Fibroblast of pulmonary artery (primary cell): ENCODE measurements at places on chromosomes 2 and 18.

- DNase-seq: no peak
Observed at GRCh38 chr18:34114996-34115395, 109.7 kb downstream of the NOL4 start.

DNA sequence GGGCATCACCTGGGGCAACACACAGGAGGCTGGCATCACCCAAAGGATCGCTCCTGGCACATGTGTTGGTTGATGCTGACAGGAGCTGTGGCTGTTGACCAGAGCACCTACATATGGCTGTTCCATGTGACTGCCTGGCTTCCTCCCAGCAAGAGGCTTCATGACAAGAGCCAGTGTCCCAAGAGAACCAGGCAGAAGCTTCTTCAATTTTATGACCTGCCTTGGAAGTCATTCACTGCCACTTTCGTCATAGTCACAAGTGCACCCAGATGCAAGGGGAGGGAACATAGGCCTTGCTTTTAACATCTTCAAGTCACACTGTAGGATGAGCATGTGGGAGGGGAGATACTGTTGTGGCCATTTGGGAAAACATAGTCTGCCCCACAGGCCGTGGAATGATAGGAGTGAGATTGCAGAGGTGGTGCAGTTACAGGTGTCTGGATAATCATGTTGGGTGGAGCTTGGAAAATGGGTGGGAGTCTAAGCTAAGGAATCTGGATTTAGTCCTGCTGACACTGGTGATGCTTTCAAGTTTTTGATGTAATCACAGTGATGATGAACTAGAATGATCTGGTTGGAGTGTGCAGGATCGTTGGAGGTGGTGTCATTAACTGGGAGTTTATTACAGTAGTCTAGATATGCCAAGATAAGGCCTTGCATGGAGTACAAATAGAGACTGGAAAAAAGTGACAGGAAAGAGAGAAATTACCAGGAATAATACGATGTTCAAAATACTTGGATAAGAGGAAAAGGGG, 107.0 kb downstream of the RAPGEF4 start:
- DNase-seq: no peak

DNA sequence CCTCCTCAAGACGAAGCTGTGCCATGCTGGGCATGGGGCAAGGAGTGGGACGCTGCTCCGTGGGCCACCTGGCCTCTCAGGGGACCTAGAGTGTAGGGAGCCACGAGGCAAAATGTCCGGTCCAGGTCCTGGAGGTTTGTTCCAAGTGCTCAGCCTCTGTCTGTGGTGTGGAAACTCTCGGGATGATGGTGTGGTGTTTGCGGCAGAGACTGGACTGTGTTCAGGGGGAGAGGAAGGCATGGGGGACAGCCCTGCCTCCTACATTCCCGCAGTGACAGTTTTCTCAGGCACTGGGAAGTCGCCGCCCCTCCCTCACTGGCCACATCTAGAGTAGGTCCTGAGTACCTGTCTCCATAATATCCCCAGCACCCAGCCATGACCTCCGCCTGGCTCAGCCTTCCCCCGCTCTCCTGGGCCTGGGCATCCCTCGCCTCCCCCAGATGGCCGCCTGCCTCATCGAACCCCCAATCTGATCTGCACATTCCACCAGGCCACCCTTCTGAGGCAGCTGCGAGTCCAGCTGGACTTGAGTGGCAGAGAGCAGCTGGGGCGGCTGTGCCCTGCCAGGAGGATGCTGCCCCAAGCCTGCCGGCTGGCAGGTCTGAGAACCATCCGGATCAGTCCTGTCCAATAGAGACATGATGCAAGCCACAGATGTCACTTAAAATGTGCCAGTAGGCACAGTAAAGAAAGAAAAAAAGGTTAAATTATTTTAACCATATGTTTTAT, 6.2 kb downstream of the KCNIP3 start:
- DNase-seq: no peak

GRCh38 chr2:141641462-141641861, 489.4 kb downstream of the LRP1B start:
- DNase-seq: peak; percentile 35

- no peak for DNase-seq
Observed at GRCh38 chr18:58385472-58385871, 243.4 kb downstream of the ALPK2 start.

GRCh38 chr18:78957140-78957539, 22.5 kb upstream of the SALL3 start:
- DNase-seq: no peak

DNA sequence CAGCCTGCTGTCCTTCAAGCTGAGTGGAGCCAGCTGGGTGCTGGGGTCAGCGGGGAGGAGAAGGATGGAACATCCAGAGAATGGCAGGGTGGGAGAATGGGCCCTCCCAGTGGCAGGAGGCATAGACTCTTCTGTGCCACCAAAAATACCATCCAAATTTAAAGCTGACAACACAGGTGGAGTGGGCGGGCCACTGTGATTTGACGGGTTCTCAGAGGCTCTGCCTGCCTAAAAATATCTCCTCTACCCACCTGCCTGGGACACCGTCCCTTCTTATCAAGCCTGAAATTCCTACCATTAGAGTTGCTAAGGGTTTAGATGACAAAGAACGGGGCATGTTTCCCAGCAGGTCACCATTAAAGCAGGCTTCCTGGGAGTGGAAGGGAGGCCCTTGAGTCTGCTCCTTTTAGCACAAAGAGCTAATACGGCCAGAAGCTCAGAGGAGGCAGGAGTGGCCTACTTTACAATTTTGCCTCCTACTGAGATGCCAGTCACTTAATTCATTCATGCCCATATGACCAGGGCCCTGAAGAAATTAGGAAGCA, 19.8 kb upstream of the MARCHF4 start:
- DNase-seq: no peak

DNA sequence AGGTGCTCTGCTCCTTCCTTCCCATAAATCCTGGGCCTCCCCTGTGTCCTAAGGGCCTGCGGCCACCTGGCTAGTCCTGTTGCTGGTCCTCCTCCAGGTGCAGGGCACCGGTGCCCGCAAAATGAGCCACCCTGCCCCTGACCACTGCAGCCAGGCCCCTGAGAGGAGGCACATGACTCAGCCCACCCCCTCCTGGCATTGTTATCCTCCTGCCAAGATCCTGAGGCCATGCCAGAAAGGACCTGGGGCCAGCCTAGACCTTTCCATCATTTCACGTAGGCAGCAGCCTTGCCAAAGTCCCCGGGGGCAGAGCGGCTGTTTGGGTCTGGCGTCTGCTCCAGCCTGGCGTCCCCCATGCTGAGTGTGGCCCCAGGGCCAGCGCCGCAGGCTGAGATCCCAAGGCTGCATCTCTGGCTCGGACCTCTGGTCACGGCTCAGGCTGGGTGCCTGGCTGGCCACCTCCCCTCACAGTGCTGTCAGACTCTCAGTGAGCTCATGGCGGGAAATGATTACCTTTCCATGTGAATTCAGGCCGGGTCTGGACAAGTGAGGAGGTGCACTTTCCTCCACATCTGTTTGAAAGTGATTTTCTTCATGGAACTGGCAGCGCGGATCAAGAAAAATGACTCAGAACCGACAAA, 81.0 kb downstream of the NDUFA10 start:
- no peak for DNase-seq

DNA sequence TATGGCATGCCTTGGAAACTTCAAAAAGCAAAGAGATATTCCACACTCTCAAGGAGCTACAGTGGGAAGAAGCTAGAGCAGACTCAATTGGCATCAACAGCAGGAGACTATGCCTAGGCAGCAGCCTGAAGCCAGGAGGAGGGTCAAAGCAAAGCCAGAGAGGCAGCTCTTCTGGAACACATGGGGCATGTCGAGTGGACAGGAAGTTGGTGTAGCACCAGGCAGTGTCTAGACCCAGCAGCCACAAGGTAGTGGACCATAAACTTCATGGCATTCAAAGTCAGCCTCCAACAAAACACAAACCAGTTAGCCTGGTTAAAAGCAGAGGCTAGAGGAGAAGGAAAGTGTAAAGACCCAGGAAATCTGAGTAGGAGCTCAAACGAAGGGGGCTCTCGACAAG, 311.2 kb upstream of the PKDCC start:
- DNase-seq: no peak

GRCh38 chr18:35371412-35372195, 5.5 kb downstream of the ZNF396 start:
- peak; percentile 13 for DNase-seq

DNA sequence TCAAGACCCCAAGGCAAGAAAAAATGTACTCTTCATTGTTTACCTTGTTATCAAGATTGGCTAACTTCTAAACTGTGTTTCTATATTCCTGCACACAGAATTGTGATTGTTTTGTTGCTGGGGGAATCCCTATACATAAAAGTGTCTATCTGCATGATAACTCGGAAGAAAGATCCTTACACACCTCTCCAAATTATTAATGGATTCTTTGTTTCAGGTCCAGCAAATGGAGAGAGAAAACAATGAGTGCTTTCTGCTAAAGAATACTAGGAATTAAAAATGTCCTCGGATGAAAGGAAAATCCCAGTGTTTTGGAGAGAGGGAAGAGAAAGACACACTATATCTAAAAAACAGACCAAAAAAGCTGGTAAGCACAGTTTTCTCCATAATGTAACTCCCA, 6.2 kb upstream of the DAPL1 start:
- DNase-seq: no peak

- peak; percentile 54 for DNase-seq
Observed at GRCh38 chr2:192146069-192147015, 48.4 kb downstream of the TMEFF2 start.

GRCh38 chr18:10124967-10125366, 211.2 kb downstream of the VAPA start:
- DNase-seq: no peak

DNA sequence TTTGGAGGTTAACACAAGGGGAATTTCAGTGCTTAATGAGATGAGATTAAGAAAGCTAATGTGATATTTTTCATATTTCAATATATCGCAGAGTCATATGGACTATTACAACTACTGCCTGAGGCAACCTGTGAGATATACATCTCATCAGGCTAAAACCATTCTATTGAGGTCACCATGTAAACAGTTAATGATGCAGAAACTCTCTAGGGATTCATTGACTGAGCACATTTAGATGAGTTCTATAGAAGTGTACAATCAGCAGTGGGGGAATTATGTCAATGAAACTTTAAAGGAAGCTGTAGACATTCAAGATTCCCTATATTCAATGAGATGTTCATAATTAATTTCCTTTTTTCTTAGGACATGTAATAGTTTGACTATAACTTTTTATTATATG, 687.4 kb upstream of the SYT4 start:
- no peak for DNase-seq

GRCh38 chr2:37527361-37527760, 144.1 kb downstream of the CDC42EP3 start:
- no peak for DNase-seq

DNA sequence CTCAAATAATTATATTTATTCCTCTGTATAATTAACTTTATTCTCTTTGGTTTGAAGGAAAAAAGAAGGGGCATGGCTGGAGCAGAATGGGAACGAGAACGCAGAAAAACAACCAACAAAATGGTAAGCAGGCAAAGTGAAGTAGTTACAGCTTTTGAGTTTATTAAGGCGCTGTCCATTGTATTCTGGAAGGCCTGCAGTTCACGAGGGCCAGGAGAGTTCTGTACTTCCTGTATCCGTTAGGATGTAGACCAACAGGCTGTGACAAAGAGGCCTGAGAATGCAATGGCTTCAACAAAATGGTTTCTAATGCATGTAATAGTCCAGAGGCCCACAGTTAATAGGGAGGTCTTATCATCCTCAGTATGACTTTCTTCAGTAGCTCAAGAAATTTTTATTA, 32.5 kb upstream of the SP100 start:
- no peak for DNase-seq

DNA sequence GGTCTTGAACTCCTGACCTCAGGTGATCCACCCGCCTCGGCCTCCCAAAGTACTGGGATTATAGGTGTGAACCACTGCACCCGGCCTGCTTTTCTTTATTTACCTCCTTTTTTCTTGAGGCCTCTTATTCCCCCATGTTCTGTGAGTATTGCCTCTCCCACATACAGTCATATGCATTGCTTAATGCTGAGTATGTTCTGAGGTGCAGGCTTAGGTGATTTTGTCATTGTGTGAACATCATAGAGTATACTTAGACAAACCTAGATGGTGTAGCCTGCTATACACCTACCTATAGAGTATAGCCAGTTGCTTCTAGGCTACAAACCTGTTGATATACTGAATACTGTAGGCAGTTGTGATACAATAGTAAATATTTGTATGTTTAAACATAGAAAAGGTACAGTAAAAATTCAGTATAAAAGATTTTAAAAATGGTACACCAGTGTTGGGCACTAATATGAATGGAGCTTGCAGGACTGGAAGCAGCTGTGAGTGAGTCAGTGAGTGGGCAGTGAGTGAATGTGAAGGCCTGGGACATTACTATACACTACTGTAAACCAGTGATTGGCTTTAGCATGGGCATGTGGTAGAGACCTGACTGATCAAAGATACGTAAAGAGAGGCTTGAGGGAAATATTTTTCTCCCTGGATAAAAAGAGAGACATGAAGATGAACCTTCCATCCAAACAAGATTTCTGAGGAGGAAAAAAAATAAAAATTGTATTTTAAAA, 17.6 kb downstream of the SLC39A10 start:
- DNase-seq: peak; percentile 37

DNA sequence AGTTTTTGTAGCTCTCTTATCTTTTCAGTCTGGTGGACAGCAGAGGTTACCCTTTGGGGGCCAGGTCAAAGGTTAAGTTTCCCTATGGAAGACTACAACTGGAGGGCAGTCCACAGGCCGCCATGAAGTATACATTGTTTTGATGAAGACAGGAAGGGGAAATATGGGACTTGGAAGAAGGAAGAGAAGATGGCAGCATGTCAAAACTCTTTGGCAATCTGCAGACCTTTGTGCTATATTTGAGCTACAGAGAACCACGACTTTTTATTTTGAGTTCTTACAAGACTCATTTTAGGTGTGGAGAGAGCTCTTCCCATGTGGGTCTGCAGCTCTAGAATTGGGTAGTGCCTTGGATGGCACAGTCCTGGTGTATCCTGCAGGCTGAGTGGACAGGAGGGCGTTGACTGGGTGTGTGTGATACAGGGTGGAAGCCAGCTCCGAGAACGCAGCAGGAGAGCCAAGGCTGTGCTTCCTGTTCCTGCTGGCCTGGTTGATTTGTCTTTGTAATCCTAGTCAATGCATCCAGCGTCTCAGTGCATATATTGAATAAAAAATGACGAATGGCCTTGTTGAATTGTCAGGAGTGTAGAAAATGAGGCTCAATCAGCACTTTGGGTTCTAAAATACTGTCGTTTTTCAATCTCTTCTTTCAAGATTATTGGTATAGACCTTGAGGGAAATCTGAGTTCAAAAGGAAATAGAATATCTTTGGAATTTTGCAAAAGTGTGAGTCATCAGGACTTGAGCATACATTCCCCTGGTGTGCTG, 11.5 kb downstream of the ITGA6 start:
- DNase-seq: peak; percentile 52

GRCh38 chr2:177405029-177405692, 12.6 kb downstream of the AGPS start:
- no peak for DNase-seq

- DNase-seq: no peak
Observed at GRCh38 chr2:218802386-218802994, 20.5 kb downstream of the CYP27A1 start.

GRCh38 chr18:21820033-21820810, 79.6 kb downstream of the MIB1 start:
- DNase-seq: peak; percentile 51

GRCh38 chr2:240637116-240637900, 12.0 kb downstream of the GPR35 start:
- no peak for DNase-seq

GRCh38 chr2:208015475-208015874, 9.9 kb downstream of the PLEKHM3 start:
- DNase-seq: no peak

- DNase-seq: no peak
Observed at GRCh38 chr18:275486-275885, 7.6 kb upstream of the THOC1 start.

- no peak for DNase-seq
Observed at GRCh38 chr2:108418416-108418815, 30.6 kb upstream of the GCC2 start.
